ENCODE measurements at places on chromosomes 11 and 22.

DNA sequence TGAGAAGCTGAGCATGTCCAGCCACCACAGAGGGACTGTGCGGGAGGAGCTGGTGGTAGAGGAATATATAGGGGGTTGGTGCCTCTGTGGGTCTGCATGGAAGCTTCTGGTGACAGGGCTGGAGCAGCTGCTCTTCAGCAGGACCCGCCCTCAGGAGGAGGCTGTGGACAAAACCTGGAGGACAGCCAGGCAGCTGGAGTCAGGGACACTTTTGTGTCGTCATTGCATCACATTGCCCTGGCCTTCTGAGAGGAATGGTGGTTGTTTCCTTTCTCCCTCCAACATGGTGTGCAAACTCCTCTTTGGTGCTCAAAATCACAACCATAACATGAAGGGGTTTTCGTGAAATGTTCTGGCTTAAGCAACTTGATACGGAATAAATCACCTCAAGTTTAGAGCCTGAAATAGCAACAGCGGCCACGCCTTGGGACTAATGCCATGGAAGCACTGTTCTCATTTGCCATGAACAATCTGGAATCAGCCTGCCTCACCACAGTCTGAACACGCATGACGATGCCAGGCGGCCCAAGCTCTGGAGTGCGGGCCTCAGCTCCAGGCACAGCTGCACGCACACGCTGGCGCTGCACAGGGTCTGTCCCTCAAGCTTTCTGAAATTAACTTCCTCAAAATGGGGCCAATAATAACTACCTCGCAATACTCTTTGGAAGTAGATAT lies 17.1 kb upstream of the CSRP3 start:
- DNase-seq, result no peak

DNA sequence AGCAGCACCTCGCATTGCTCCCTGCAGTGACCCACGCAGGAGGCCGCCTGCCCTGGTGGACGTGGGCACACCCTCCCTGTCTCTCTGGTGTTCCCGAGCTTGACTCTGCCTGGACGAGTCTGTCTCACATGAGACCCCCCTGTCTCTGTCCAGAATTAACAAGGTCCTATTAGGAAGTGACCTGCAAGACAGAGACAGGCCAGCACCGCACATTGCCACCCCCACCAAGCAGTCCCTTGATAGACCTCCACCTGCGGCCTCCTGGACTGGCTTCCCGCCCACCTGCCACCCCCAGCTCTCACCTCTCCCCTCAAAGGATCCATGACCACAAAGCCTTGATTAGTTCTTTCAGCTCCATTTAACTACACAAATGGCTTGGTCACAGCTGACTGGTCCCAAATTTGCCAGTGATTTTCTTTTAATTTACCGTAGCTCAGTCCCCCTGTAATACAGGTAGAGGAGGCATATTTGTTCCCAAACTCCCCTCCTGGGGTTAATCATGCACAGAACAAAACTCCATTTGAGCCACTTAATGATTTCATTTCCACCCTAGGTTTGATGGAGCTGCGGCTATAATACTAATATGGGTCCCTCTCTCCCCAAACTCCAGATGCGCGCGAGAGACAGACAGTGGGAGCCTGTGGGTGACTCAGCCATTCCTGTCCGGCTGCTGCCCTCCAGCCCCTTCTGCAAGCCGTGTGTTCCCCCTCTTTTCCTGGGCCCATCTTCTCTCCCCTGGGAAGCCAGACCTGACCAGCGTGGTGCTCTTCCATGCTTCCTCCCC lies 11.2 kb downstream of the SPATA19 start:
- no peak for DNase-seq

DNA sequence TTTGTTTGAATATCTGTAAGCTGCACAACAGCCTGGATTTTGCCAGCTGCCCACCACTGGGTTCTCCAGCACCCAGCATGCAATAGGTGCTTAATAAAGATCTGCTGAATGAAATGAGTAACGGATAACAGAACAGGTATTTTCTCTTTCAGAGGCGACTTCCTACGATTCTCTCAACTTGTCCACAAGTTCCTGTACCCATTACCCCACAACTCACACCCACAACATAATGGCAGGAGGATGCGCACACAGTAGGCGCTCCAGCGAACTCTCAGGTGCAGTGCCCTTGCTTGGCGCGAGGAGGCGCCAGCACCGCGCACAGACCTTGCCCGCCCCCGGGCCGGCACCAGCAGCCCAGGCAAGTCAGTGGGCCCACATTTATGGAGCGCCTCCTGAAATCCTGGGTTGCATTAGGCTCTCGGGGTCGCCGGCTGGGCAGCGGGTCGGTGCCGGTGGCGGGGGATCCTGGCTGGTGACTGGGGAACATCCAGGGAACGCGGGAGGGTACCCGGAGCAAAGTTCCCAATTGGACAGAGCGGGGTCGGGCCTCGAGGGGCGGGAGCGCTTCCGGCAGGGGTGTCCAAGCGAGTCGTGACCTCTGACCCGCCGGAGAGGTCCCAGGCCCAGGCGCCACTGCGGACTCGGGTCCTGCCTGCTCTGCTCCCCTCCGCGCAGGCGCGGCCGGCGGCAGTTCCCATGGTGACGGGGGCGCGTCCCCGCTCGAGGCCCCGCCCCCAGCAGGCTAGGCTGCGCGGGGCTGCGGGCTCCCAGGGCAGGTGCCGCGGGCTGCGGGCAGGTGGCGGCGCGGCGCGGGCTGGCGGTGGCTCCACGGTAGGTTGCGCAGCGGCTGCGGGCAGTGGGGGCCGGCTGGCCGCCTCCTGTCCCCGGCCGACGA lies at the start of gene KIAA1671:
Gene KIAA1671, plus strand, starts transcription at position 775 of the 895 bp plus-strand sequence. CDS start 75,284 bp downstream, outside the sequence.
- peak; percentile 85 for DNase-seq

DNA sequence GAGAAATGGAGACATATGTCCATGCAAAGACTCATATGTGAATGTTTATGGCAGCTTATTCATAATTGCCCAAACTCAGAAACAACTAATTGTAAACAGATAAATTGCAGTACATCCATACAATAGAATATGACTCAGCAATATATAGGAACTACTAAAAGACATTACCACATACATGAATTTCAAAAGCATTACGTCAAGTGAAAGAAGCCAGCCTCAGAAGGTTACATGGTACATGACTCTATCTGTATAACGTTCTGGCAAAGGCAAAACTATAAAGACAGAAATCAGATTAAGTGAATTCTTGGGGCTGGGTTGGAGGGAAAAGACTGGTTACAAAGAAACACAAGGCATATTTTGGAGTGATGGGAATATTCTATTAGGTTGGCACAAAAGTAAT lies 7.2 kb downstream of the KCTD21 start:
- no peak for DNase-seq

- DNase-seq, result no peak
Observed at GRCh38 chr22:50269970-50270665, at the start of gene MAPK11. Gene MAPK11 (minus strand): TSS chr22:50270380. CDS start chr22:50270292, 88 bp downstream.

DNA sequence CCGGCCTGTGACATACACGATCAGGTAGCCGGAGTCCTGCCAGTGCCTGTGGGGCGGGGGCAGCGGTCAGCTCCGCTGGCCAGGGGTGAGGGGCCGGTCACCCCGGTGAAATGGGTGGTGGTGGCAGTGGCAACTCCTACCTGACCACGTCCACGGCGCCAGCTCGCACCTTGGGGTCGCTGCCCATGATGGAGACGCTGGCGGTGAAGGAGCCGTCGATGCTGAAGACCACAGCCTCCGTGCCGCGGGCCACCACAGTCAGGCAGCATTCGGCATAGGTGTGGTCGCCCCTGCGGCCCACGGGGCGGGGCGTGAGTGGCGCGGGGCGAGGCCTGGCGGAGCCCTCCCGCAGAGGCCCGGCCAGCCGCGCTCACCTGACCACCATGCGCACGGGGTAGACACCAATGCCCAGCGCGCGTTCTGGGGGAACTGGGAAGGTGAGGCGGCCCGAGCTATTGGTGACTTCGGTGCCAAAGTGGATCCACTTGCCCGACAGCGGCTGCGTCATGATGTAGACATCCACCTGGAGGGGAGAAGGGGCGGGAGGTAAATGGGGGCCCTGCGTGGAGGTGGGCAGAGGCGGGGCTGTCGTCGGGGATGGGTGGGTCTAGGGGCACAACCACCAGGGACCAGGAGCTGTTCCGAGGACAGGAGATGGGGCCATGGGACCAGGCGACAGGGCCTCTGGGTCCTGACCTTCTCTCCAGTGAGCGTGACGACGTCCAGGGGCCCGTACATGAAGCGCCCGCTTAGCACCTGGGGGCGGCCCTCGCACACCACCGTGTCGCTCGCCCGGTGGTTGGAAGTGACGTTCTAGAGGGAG lies 10.9 kb downstream of the AIP start:
- DNase-seq, result no peak

- DNase-seq, result no peak
Observed at GRCh38 chr22:41674846-41675340, 13.8 kb downstream of the SNU13 start.

- DNase-seq, result no peak
Observed at GRCh38 chr11:9733212-9733611, 69.3 kb downstream of the SWAP70 start.

GRCh38 chr11:43282607-43283440 lies 29.0 kb upstream of the API5 start:
- no peak for DNase-seq

- no peak for DNase-seq
Observed at GRCh38 chr11:40597546-40598113, 861.8 kb downstream of the LRRC4C start.

- no peak for DNase-seq
Observed at GRCh38 chr11:94068764-94069163, 47.6 kb downstream of the HEPHL1 start.

DNA sequence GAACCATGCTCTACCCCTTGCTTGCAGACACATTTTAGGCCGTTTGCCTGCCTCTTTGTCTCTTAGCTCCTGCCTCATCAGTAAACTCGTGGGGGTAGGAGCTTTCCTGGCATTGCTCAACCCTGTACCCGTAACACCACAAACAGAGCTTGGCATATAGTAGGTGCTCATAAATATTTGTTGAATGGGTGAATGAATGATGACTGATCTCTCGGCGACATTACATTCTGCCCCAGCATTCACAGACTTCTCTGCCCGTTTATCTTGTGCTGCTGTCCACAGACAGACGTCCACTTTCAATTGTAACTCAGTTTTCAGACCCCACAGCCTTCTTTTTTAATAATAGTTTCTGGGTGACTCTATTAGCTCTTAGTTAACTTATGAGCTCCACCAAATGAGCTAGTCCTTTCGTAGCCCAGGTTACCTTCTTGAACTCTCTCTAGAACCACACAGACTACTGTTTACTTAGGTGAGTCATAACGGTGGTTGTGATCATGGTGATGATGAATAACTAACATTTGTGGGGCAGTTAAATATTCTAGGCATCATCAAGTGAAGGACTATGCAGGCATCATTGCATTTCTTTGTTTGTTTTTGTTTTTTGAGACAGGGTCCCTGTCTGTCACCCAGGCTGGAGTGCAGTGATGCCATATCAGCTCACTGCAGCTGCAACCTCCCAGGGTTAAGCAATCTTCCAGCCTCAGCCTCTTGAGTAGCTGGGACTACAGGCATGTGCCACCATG lies 188.4 kb downstream of the ADAMTS15 start:
- no peak for DNase-seq

DNA sequence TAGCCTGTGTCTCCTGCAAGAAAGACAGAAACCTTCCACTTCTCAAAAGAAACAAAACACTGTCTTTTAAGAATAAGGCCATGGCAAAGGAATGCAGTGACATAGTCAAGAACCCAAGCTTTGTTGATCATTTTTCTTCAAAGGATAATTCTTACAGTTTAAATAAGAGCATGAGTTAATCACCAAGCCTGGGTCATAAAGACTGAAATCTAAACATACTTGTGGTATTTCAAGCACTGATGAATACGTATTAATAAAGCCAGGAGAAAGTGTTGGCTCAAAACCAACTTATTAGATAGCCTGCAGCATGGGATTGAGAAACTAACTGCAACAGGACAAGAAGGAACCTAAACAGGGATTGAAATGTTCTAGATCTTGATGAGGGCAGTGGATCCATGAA lies 143.3 kb upstream of the MTNR1B start:
- no peak for DNase-seq

DNA sequence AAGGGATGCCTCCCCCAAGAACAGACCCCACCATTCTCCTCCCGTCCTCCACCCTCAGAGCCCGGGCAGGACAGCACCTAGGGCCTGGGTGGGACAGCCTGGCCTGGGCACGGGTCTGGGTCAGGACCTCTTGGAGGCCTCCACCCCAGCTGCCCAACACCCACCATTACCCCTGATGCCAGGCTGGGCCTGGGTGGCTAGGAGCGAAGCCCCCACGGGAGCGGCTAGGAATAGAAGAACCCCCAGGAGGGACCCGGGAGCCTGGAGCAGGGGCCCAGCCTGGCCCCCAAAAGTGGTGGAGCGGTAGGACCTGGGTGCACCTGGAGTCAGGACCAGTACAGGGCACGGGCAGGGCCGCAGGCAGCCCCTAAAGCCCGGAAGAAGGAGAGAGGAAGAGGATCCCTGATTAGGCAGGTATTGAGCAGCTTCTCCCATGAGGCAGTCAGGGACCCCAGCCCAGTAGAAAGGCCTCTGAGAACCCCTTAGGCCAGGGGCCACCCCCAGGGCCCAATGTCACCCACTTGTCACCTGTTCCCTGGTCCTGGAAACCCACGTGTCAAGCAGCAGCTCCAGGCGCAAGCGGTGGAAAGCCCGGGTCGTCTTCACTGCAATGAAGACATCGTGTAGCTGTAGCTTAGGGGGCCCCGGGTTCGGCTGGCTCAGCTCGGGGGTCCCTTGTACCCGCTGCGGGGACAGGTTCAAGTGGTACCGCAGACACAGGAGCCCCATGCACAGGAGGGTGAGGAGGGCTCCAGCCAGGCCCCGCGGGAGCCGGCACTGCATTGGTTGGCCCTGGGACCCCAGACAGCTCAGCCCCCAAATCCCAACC lies 575 bp downstream of the MFNG start:
- no peak for DNase-seq

- DNase-seq, result no peak
Observed at GRCh38 chr11:14329702-14330101, 29.3 kb downstream of the RRAS2 start.

DNA sequence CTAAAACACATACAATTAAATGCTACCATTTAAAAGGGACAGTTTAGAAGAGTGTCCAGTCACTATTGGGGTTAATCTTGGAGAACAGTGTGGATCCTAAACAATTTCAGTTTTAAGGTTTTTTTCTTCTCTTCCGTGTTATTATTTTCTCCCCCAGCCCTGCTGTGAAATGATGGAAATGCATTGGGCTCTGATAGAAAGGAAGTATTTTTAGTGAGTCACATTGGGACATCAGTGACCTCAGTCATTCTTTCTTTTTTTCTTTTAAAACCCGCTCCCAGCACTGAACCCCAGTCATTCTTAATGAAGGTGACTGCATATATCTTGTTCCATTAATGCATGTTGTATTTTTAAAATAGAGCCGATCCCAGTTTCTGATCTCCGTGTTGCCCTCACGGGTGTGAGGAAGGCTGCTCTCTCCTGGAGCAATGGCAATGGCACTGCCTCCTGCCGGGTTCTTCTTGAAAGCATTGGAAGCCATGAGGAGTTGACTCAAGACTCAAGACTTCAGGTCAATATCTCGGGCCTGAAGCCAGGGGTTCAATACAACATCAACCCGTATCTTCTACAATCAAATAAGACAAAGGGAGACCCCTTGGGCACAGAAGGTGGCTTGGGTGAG lies 93.2 kb upstream of the OR4B1 start:
- DNase-seq, result no peak

All from caudate nucleus (tissue), 63 donors.